ENCODE measurements at places on chromosomes 2 and 18.

DNA sequence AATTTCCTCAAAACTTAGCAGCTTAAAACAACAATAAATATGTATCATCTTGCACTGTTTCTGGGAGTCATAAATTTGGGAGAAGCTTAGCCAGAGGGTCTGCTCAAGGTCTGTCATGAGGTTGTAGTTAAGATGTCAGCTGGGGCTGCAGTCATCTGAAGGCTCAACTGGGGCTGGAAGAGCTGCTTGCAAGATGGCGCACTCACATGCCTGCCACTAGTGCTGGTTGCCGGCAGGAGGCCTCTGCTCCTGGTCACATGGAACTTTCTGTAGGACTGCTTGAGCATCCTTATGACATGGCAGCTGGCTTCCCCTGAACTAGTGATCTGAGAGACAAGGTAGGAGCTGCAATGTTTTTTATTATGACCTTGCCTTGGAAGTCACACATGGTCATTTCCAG, 215.5 kb upstream of the HAAO start:
- DNase-seq = no peak

GRCh38 chr2:223560749-223561435, 41.3 kb downstream of the SCG2 start:
- peak; percentile 30 for DNase-seq

GRCh38 chr18:33818145-33818544, 240.1 kb downstream of the ASXL3 start:
- no peak for DNase-seq

GRCh38 chr2:74814102-74814501, 19.8 kb upstream of the HK2 start:
- DNase-seq = no peak

DNA sequence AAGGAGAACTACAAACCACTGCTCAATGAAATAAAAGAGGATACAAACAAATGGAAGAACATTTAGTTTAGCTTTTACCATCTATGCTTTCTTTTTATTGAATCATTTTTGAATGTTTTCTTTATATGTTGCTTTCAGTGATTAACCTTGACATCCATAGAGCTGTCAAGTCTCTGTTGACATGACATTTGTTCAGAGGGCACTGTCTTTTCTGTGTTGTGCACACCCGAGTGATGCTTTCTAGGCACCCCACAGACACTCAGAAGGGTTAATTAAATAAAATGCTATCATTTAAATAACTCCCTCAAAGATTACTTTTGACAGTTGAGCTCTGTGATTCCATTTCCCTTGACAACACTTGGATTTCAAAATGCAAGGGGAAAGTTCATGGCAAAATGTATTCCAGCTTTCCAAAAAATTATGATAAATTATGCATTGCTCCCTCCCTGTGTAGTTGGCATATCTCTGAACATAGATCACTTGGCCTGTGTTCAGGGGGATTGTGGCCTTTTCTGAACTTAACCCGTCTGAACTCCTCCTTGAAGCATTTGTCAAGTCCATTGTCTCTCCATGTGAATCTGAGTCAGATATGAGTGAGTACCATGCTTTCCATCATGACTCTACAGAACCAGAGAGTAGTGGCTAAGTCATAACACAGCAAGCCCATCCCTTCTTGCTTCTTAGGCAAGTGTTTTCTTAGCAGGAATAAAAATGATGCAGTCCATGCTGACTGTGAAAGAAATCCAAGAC, 372.6 kb downstream of the RPRM start:
- DNase-seq = no peak

DNA sequence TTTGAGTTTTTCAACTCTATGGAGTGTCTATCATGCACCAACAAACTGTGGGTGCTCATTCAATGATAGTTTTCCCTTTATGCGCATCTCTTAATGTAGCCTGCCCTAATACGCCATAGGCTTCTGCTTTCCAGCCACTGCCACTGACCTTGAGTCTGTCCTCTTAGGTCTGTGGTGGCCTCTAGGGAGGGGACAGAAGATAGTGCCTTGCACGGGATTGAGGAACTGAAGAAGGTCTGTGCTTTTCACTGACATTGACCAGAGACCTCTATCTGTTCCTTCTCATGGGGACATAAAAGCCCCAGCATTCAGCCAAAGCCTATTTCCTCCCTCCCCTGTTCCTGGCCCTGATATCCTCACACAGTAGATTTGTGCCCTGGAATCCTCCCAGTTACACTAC, 2.3 kb downstream of the GCKR start:
- DNase-seq = no peak

- DNase-seq = no peak
These were observed 119.9 kb upstream of the ST6GAL2 start for GRCh38 chr2:107005853-107006252.

DNA sequence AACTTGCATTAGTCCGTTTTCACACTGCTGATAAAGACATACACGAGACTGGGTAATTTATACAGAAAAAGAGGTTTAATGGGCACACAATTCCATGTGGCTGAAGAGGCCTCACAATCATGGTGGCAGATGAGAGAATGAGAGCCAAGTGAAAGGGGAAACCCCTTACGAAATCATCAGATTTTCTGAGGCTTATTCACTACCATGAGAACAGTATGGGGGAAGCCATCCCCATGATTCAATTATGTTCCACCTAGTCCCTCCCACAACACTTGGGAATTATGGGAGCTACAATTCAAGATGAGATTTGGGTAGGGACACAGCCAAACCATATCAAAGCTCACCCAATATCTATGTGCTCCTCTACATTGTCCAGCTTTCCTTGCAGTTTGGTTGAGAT, 16.0 kb upstream of the SERPINE2 start:
- DNase-seq = no peak

DNA sequence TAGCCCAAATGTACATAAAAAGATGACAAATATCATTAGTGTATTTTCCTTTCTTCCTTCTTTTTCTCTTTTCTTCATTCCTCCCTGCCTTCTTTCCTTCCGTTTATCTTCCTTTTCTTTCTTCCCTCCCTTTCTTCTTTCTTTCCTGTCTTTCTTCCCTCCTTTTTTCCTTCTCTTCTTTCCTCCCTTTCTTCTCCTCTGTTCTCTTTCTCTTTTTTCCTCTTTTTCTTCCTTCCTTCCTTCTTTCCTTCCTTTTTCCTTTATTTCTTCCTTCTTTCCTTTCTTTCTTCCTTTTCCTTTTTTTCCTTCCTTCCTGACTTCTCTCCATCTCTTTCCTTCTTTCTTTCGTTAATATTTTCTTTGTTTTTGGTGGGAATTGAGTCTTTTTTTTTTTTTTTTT, 256.9 kb upstream of the CNTNAP5 start:
- no peak for DNase-seq

- peak; percentile 14 for DNase-seq
These were observed 2045.9 kb upstream of the CELF4 start for GRCh38 chr18:39611381-39612100.

DNA sequence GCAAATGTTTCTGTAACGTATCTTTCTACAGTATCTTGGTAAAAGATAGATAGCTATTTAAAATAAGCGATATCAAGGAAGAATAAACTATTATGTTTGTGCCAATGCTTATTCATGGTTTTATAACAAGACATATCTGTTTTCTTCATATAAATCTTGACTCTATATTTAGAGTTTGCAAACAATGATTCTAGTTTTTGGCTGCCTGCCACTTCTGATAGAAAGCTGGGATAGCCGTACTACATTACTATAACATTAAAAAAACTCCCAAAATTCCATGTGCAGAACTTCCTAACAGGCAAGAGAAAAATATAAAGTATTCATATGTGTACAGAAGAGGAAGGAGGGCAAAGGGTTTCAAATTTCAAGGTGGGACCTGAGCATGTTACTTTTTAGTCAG, 985.0 kb downstream of the BCL11A start:
- no peak for DNase-seq

DNA sequence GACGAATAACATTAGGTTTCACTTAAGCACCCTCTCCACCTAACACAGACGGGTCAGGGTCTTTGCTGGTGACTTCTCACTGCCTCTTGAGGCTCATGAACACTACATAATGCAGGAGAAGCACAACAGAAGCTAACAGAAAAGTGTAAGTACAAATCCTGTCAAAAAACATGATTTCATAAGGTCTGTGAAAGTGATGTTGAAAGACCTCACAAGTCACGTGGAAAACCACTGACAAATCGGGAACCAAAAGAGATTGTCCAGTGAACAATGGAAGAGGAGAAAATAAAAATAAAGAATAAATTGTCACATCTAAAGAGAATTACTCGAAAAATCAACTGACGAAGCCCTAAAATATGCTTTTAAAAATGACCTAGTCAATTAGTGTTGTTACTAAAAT, 14.0 kb downstream of the PSD4 start:
- no peak for DNase-seq

DNA sequence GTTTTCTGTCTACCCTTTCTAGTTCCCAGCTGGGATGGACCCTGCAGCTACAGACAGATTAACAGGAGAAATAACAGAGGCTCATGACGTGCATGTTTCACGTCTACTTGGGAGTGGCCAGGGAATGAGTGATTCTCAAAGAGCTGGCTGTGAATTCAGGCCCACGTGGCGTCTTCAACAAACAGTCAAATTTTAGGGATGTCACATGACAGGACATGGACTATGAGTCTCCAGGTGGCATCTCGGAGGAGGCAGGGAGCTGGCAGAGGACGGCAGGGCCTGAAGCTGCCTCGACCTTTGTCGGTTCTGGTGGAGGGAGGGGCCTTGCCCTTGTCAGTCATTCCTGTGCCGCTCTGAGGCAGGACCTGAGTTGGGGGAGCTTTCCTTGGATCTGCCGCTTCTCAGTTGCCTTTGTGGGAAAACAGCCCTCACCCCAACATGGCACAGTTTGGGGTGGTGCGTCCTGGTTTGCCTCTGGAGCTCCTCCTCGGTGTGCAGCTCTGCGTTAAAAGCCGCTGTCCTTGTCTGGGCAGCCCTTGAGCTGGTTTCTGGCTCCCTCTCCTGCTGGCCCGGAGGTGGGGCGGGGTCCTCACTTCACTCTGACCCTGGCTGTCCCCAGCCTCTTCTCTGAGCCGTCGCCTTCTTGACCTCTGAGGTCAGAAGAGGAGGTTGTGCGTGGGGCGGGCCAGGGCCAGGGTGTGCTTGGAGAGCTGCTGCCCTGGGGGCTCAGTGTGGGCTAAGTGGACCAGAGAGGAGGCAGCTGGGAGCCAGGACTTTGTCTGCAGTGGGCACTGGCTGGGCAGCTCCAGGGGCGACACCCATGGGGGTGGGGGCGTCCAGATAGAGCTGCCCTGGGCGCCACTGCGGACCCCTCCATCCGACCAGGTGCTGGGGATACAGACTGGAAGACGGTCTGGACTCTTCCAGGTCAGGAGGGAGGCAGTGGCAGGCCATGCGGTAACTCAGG, 12.1 kb upstream of the GAL3ST2 start:
- no peak for DNase-seq

DNA sequence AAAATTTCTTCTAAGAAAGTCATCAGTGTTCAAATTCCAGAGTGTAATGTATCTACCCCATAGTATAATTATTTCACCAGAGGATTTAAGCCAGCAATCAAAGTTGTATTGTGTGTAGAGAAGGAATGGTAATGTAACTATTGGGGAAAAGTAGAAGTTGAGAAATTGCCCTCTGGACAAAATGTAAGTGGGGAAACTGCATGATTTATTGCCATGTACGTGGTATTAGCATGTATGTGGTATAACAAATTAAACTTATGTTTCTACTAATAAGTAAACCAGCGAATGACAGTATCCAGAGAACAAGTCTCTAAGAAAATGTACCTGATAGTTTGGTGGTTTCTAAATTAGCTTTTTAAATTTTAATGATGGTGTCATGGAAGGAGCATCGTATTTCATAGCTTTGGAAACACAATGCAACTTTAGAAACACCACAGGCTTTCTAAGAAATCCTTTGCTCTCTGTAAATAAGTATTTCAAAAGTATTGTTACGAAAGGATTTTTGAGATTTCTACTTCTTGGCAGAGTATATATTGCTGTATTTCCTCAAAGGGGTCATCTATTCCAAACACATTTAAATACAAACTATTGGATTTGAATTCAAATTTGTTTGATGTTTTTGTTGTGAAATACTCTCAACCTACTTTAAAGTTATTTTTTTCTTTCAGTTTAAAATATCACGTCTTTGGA, 1018.9 kb upstream of the ZEB2 start:
- DNase-seq = no peak

DNA sequence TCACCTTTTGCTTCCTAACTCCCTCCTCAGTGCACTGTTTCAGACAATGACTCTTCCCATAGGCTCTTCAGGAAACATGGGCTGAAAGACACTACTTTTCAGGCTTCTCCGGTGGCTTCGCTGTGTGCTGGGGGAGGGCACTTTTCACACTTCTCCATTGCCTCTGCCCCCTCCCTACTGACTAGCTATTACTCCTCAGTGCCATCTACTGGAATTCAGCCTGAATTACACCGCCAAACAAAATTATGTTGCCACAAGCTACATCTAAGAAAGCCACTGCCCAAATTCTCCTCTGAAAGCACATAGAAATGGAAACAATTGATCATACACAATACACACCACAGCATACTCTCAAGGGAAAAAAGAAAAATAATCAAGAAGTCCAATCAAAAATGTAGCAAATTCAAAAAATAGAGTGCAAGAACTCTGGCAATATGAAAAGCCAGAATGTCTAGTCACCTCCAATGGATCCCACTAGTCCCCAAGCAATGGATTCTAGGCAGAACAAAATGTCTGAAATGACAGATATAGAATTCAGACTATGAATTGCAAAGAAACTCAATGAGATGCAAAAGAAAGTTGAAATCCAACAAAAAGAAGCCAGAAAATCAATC, 1139.4 kb upstream of the GYPC start:
- peak; percentile 7 for DNase-seq

GRCh38 chr2:15780912-15781574, 159.3 kb upstream of the MYCN start:
- no peak for DNase-seq

GRCh38 chr2:98561902-98562695, 46.2 kb downstream of the COA5 start:
- peak; percentile 27 for DNase-seq

GRCh38 chr2:175840256-175840655, 161.8 kb downstream of the LNPK start:
- DNase-seq = no peak

DNA sequence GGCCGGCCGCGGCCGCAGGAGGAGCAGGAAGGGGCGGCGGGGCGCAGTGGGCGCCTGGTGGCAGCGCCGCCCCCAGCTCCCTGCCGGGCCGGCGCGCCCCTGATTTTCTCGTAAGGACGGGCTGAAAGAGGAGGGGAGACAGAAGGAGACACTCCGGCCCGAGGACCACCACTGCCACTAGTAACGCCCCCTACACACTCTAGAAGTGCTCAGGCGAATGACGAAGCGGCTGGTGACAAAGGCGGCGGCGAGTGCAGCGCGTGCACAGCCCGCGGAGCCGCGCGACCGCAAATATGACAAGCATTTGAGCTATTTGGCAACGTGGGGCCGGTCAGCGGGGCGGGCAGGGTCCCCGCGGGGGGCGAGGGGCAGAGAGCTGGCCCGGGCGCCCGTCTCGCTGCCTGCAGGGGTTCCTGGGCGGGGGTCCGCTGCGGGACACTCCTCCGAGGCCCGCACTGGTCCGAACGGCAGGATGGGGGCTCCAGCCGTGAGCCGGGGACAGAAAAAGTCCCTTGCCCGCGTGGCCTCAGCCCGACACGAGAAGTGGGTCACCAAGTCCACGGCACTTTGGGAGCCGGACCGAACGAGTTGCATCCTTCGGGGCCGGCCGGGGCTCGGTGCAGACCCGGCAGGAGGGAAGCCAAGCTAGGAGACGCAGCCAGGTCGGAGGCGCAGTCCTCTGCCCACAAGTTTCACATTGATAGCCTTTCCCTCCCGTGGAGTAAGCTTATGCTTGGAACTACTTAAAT, 524 bp upstream of the SERTAD2 start:
- DNase-seq = peak; percentile 73

- DNase-seq = no peak
These were observed 38.1 kb upstream of the MMADHC start for GRCh38 chr2:149625671-149626070.

All from brain microvascular endothelial cell (primary cell).